Fibroblast of lung (primary cell): ENCODE measurements at places on chromosomes 16 and 17.
A peak's percentile ranks its signal among the peaks of the same experiment; 100 is the strongest.

DNA sequence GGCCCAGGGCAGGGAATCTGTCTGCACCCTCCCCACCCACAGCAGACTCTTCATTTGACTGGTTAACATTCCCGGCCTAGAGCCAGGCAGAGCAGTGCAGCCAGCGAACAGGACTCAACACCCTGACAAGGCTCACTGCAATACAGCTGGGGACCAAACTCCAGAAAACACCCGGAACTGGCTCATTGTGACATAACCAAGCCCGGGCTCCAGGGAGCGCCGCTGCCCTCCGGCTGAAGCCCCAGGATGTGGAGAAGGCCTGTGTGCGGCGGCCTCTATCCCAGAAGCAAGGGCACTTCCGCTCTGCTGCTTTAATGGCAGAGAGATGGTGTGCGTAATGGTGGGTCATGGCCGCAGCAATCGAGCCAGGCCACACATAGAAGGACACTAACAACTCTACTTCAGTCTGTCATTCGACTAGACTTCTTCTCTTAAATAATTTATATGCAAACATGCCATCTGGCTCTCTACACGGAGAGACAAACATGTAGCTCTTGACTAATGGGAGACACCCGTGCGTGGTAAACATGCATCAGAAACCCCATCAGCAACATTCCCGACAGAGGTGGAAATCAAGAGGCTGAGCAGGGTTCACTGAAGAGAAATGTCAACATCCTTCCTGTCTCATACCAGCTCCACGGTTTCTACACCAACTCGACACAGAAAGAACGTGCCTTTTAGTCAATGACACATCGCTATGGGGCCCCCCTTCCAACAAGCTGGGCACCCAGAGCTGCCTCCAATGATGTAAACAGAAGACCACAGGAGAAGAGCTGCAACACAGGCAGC lies 18.0 kb downstream of the KLHDC4 start:
- no peak for DNase-seq

DNA sequence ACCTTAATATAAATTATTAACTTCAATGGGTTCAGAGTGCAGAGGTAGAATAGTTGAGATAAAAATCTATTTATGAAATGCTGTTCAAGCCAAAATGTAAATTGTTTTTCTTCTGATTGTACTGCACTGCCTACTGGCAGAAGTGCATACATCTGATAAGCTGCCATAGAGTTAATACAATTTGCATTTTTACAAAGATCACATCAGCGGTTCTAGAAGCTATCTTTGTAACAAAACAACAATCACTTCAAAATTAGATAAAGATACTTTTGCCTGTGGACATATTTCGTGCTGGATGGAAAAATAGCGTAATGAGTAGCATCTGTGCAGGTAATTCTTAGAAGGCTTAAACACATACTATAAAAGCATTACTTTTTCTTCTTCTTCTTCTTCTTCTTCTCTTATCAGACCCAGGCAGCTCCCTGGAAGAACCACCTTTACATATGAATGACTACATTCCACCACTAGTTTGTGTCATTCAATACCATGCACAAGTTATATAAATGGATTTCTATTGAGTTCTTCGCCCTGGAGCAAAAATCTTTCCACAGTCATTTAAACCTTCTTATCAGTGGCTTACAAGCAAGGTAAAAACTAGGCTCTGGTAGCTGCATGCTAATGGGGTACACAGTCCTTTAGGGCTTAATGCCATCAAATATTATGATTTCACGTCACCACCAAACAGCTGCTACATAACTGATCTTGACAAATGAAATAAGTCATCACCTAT lies 47.0 kb downstream of the SYNRG start:
- DNase-seq: no peak

GRCh38 chr17:42252597-42253550 lies 23.3 kb downstream of the STAT5B start:
- peak; percentile 67 for DNase-seq

DNA sequence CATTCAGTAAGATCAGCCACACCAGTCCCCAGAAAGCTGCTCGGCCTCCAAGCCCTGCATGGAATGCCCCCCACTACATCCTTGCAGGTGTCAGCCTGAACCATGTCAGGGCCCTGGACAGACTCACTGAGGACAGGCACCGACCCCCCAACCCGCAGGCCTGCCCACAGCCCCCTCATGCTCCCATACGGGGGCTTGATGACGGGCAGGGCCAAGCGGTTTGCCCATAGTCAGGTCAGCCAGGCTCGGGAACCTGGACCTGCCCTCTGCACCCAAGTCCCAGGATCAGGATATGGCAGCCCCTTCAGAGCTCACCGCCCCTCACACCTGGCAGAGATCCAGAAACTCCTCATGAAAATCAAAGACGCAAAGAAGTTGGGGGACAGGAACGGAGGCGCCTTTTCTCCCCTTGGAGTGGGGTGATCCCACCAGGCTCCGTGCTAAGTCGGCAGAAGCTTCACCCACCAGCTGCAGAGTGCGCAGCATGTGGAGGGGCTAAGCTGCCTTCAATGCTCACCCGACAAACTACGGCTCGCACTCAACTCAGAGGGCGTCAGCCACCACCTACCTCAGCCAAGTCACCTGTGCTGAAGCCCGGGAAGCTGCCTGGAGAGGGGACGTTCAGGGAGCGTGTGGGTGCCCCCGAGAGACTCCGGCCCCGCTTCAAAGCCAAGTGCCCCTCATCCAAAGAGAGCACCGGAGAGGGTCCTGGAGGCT lies 26.5 kb downstream of the GNPTG start:
- DNase-seq: no peak

- no peak for DNase-seq
Observed at GRCh38 chr17:71427801-71428200, 693.0 kb upstream of the SOX9 start.

GRCh38 chr17:76353599-76354316 lies at the start of gene PRPSAP1:
Gene PRPSAP1, minus strand, starts transcription at chr17:76353916. Its CDS starts 213 bp downstream, at chr17:76353703.
- DNase-seq: peak; percentile 90

GRCh38 chr16:23561586-23561985 lies 4.1 kb downstream of the UBFD1 start:
- DNase-seq: no peak

GRCh38 chr17:5986644-5987043 lies 83.5 kb upstream of the WSCD1 start:
- DNase-seq: no peak

- peak; percentile 98 for DNase-seq
Observed at GRCh38 chr17:62819511-62820221, 11.6 kb upstream of the MARCHF10 start.

DNA sequence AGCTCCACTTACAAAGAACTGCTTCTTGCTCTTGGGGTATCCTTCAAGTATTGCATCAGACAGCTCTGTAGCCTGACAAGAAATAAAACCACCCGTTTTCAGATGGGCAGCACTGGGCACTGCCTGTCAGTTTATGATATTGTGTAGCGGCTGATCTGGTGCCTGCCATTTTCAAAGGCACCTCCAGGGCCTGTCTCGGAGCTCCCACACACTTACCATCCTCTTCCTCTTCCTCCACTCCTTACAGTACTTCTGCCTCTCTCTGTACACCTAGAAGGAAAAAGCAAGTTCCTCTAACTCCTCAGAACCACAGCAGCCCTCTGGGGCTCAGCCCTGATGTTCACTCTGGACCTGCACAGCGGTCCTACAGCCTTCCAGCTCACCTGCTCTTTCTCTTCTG lies 4.4 kb downstream of the PSMC3IP start:
- DNase-seq: no peak
